ENCODE measurements at places on chromosomes 16 and 17. TPM values are rescaled to one million over a fixed set of nuclear protein-coding genes. Genes with fewer than 3 reads are reported as not detected.
A peak's percentile ranks its signal among the peaks of the same experiment; 100 is the strongest.

DNA sequence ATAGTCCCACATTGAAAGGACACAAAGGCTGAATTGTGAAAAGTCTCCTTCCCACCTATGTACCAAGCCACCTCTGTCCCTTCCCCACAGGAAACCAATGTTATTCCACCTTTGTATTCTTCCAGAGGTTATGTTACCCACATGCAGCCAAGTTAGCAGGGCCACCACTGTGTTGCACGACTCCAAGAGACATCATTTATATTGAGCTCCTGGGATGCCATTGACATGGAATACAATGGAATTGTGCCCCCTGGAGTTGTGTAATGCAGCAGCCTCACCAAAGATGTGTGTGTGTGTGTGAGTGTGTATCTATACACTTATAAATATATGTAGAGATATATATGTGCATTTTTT, 21.6 kb upstream of the MSI2 start:
- H3K4me1 ChIP-seq = no peaks in the 10 kb centered on the region
- DNase-seq = no peak
- no peaks in the 10 kb centered on the region for H3K36me3 ChIP-seq

Gene CDC42EP4
- 93.3 TPM for total RNA-seq

DNA sequence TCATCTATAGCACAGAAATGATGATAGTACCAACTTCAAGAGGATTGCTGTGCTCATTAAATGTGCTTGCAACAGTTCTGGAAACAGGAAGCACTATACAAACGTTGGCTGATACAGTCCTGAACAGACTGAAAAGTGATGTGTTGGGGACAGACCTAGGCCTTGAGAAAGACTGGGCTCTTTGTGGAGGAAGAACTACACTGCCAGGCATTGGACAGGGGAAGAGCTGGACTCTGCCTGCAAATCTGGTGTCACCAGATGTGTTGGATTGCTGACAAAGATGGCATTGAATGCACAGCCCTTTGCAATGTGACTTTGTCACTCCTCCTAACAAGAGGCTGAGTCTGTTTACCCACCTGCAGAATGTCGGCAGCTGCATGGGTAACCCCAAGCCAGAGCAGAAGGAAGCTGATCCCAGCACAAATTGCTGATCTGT, 12.4 kb upstream of the ST6GALNAC2 start:
- no peaks in the 10 kb centered on the region for H3K4me1 ChIP-seq
- H3K27me3 ChIP-seq = no peaks in the 10 kb centered on the region
- no peak overlapping the region for H3K27ac ChIP-seq
- no peak for DNase-seq
- no peaks in the 10 kb centered on the region for H3K36me3 ChIP-seq

Gene KCNG4
- not detected for total RNA-seq

Gene RNF112
- total RNA-seq = 2.5 TPM

Gene HOXB1
- not detected for total RNA-seq

DNA sequence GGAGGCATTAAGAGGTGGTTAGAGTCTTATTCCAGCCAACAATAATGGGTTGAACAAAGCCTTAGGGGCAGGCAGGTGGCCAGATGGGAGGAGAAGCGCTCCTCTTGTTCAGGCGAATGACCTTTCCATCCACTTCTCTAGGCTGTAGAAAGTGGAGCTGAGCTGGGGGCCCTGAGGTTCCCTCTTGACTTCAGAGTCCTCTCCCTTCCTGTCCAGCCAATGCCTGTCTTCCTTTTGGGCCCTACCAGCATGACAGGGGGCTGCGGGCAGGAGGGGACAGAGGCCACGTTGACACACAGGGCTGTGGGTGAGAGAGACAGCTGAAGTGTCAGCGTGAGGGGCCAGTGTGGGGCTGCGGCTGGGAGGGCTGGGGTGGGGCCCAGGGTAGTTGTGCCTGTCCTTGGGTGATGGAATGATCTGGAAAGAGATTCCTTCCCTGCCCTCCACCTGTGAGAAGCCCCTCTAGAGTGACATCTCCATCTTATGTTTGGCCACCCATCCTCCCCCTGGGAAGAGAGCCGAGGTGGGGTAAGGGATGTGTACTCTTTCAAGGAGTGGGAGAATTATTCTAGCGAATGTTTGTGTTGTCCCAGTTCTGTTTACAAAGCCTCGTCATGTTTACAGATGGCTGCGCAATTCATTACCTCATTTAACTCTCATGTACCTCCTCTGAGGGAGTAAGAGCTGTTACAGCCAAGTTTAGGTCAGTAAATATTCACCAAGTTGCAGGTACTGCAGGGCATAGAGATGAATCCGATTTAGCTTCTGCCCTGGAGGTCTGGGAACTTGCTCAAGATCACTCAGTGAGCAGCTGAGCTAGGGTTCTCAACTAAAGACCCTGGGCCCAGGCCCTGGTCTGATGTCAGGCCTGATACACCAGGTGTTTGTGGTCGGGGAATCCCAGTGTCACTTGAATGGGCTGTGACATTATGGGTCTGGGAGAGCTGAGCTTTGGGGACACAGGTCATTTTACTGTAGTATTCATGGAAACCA, 3.3 kb downstream of the ERBB2 start:
- H3K4me3 ChIP-seq = no peak overlapping the region
- peak overlapping the region; percentile 97 for H3K27ac ChIP-seq
- no peaks in the 10 kb centered on the region for H3K27me3 ChIP-seq
- DNase-seq = no peak

Gene MT1F
- total RNA-seq = 3.0 TPM

GRCh38 chr16:49844359-49844758, 11.6 kb downstream of the ZNF423 start:
- no peaks in the 10 kb centered on the region for H3K36me3 ChIP-seq
- H3K4me1 ChIP-seq = peaks cover under 1% of the 10 kb centered on the region
- H3K27me3 ChIP-seq = no peaks in the 10 kb centered on the region
- DNase-seq = no peak
- H3K4me3 ChIP-seq = no peak overlapping the region

Gene GPR142
- total RNA-seq = 2.8 TPM

DNA sequence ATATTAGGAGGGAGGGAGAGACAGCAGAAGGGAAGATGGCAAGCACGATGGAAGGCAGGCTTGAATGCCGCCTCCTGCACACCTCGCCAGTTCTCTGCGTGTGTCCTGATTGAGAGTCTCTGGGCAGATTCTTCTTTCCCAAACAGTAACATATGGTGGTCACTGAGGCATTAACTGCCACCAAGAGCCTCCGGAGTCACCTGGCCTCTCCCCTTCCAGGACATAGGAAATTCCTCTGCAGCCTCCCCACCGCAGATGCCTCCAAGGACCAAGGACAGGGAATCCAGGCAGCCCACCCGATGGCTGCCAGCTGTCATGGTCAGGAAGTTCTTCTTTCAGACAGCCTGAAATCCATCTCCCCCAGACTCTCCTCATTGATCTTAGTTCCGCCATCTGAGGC, 149.3 kb downstream of the ENGASE start:
- no peaks in the 10 kb centered on the region for H3K4me1 ChIP-seq
- no peaks in the 10 kb centered on the region for H3K36me3 ChIP-seq
- H3K4me3 ChIP-seq = no peak overlapping the region

DNA sequence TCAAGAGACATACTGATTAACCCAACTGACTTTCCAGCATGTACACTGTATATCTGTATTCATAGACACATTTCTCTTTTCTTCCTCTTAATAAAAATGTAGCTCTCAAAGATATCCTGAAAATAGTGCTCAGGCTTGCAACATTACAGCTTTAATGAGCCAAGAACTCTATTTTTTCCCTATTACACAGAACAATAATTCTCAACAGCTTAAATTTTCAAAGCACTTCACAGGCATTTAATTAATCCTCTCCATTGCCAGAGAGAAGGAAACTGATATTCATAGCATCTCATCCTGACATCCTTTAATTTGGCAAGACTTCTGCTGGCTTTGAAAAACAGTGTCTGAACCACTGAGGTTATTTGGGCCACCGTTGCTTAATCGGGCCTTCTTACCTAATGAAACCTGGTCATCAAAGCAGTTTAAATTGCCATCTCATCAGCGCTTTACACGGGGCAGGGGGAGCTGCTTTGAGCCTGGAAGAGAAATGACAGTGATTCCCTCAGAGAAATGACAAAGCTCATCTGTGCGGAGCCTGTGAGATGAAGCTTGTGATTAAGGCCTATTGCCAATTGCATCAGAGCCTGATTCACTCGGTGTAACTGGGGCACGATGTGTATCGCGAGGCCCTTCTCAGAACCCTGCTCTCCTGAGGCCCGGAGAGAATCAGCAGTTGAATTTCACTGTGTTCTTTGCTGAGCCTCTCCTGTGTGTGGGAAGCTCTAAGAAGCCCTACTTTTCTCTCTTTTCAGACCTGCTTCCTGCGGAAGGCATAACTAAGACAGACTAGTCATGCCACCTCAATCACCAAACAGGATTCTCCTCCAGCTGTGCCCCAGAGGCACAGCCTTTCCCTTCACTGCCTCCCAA, 8.5 kb upstream of the SIAH1 start:
- peak overlapping the region; percentile 14 for H3K27ac ChIP-seq
- no peaks in the 10 kb centered on the region for H3K4me1 ChIP-seq
- no peak overlapping the region for H3K4me3 ChIP-seq

DNA sequence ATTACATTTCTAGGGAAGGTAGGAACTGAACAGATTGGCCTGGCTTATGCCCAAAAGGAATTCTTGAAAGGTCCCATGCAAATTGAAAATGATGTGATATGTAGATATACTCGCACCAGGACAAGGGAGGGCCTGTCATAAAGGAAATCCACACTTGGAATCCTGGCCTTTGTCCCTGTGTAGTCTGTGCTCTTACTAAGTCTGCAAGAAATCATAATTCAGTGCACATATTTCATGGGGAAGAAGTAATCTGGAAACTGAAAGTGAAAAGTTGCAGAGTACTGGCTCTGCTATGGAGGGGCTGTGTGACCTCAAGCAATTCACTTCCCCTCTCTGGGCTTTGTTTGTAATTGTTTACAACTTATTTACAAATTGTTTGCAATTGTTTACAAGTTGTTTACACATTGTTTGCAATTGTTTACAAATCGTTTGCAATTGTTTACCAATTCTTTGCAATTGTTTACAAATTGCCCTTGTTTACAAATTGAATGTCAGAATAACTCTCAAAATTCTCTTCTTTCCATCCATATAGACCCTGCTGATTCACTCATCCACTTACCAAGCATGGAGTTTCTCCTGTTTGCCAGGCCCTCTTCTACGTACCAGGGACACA, 12.9 kb downstream of the SCNN1G start:
- H3K36me3 ChIP-seq = no peaks in the 10 kb centered on the region
- no peak overlapping the region for H3K27ac ChIP-seq
- DNase-seq = no peak
- H3K4me1 ChIP-seq = no peaks in the 10 kb centered on the region
- H3K4me3 ChIP-seq = no peak overlapping the region
- H3K27me3 ChIP-seq = no peaks in the 10 kb centered on the region

DNA sequence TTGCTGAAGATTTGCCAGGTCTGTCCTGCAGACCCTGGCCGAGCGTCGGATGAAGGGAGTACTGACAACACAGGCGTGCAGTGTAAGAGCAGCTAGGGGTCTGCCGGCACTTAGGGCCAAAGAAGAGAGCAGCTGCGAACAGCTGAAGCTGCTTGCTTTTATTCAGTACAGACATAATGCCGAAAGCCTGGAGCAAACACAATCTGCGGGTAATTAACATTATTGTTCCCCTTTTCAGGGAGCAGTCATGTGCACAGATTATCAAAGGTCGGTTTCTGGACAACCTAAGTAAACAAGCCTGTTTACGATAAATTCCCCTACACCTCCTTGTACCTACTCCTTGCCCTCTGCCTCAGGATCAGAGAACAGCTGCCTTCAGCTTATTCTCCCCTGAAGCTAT, 12.0 kb upstream of the KRT23 start:
- no peak for DNase-seq
- no peaks in the 10 kb centered on the region for H3K27me3 ChIP-seq
- no peaks in the 10 kb centered on the region for H3K4me1 ChIP-seq
- no peaks in the 10 kb centered on the region for H3K36me3 ChIP-seq
- no peak overlapping the region for H3K27ac ChIP-seq

GRCh38 chr17:55463600-55463999, 42.0 kb upstream of the MMD start:
- H3K27ac ChIP-seq = no peak overlapping the region
- H3K4me3 ChIP-seq = no peak overlapping the region
- H3K36me3 ChIP-seq = no peaks in the 10 kb centered on the region
- no peak for DNase-seq
- H3K4me1 ChIP-seq = no peaks in the 10 kb centered on the region

Gene SEPHS2
- total RNA-seq = 26.2 TPM

DNA sequence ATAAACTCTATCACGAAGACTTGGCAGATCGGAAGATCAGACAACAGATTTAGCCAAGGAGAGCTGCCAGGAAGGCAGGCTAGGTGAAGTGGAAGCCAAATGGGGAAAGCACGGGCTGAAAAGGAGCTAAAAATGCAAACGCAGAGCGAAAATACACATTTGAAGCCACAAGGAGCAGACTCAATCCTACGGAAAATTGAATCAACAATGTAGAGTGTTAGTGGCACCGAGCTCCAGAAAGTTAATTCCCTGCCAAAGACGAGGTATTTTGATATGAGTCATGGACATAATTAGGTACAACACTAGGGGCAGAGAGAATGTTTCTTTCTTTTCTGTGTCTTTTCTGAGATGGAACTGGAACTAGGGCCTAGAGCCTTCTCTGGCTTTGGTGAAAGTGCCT, 20.7 kb downstream of the GSG1L start:
- no peak overlapping the region for H3K27ac ChIP-seq
- no peaks in the 10 kb centered on the region for H3K4me1 ChIP-seq
- H3K27me3 ChIP-seq = no peaks in the 10 kb centered on the region
- DNase-seq = no peak
- H3K4me3 ChIP-seq = no peak overlapping the region

- H3K27me3 ChIP-seq = no peaks in the 10 kb centered on the region
- H3K4me3 ChIP-seq = no peak overlapping the region
- no peaks in the 10 kb centered on the region for H3K36me3 ChIP-seq
- no peak for DNase-seq
- H3K4me1 ChIP-seq = no peaks in the 10 kb centered on the region
- H3K27ac ChIP-seq = no peak overlapping the region
Measured at GRCh38 chr16:81602256-81602776, 157.7 kb downstream of the CMIP start.
